ENCODE measurements at places on chromosomes 1 and 21. TPM values are rescaled to one million over a fixed set of nuclear protein-coding genes. Genes with fewer than 3 reads are reported as not detected.

The KANK4 gene
- 14.5 TPM for total RNA-seq

The IFNAR1 gene
- total RNA-seq: 42.9 TPM

The RPE65 gene
- 0.91 TPM for total RNA-seq

The BMP8B gene
- not detected for total RNA-seq

The CYP4Z1 gene
- total RNA-seq: not detected

The ZBTB8A gene
- 5.2 TPM for total RNA-seq

The KIF17 gene
- total RNA-seq: 2.2 TPM

The GSTM3 gene
- 26.1 TPM for total RNA-seq

The LIN28A gene
- 16.7 TPM for total RNA-seq

The DNAH14 gene
- total RNA-seq: 21.2 TPM

The MPL gene
- not detected for total RNA-seq

The IGSF9 gene
- total RNA-seq: 2.1 TPM

The ANGPTL3 gene
- not detected for total RNA-seq

Data from astrocyte (in vitro differentiated cells and primary cell).